ENCODE measurements at places on chromosomes 5 and 9. TPM values are rescaled to one million over a fixed set of nuclear protein-coding genes. Genes with fewer than 3 reads are reported as not detected.

Gene MBLAC2
- total RNA-seq, result 2.8 TPM

Gene OLFML2A
- total RNA-seq, result not detected

Gene SLC12A7
- 54.2 TPM for total RNA-seq

Gene TICAM2
- 0.36 TPM for total RNA-seq

Gene NKD2
- total RNA-seq, result 0.33 TPM

Gene PDCD1LG2
- total RNA-seq, result not detected

Gene QSOX2
- 13.8 TPM for total RNA-seq

Gene SPINK4
- total RNA-seq, result not detected

Gene DBH
- total RNA-seq, result 0.39 TPM

Gene PCDHGA8
- not detected for total RNA-seq

Gene NUP214
- total RNA-seq, result 136 TPM

Gene STRBP
- 12.6 TPM for total RNA-seq

Gene C9
- total RNA-seq, result not detected

Gene BRD8
- 15.0 TPM for total RNA-seq

Gene LMX1B
- total RNA-seq, result not detected

Gene DRD1
- total RNA-seq, result not detected

Gene CCNI2
- total RNA-seq, result 4.4 TPM

Gene CD274
- 3.7 TPM for total RNA-seq

Gene IFNA13
- total RNA-seq, result not detected

Gene EQTN
- total RNA-seq, result not detected

Gene PFN3
- total RNA-seq, result not detected

Gene ZNF367
- 6.1 TPM for total RNA-seq

Gene FOXD4L3
- not detected for total RNA-seq

Gene FIBCD1
- total RNA-seq, result not detected

Gene REEP2
- not detected for total RNA-seq

Gene BHMT
- total RNA-seq, result not detected

Gene MTREX
- 62.8 TPM for total RNA-seq

Gene EIF4EBP3
- total RNA-seq, result 10.6 TPM

Gene LCN9
- not detected for total RNA-seq

Gene RAB24
- total RNA-seq, result 14.1 TPM

Gene SPATA9
- total RNA-seq, result not detected

Gene ZNF483
- 21.3 TPM for total RNA-seq

Gene BTNL9
- total RNA-seq, result not detected

Gene CMYA5
- 0.17 TPM for total RNA-seq

Gene SPOCK1
- not detected for total RNA-seq

Gene PPP3R2
- total RNA-seq, result not detected

Gene C9orf43
- total RNA-seq, result 0.73 TPM

Gene ADGRV1
- total RNA-seq, result 0.50 TPM

Gene PAPPA
- total RNA-seq, result not detected

Gene CNTFR
- total RNA-seq, result not detected

Gene AHRR
- total RNA-seq, result 0.14 TPM

Gene CTNND2
- total RNA-seq, result not detected

Gene KCNV2
- total RNA-seq, result not detected

Gene CDC14B
- total RNA-seq, result 2.2 TPM

Gene IFNB1
- total RNA-seq, result not detected

Gene HCN1
- total RNA-seq, result not detected

Gene ANKDD1B
- not detected for total RNA-seq

Gene PCDHGA1
- not detected for total RNA-seq

Gene LCN12
- total RNA-seq, result 2.4 TPM

Gene AQP3
- 48.0 TPM for total RNA-seq

Gene LRRC70
- 3.5 TPM for total RNA-seq

Gene GFRA3
- total RNA-seq, result not detected

Gene MOCS2
- 16.5 TPM for total RNA-seq
